SIG-M5 (cell line): ENCODE measurements at places on chromosomes 4 and X.

DNA sequence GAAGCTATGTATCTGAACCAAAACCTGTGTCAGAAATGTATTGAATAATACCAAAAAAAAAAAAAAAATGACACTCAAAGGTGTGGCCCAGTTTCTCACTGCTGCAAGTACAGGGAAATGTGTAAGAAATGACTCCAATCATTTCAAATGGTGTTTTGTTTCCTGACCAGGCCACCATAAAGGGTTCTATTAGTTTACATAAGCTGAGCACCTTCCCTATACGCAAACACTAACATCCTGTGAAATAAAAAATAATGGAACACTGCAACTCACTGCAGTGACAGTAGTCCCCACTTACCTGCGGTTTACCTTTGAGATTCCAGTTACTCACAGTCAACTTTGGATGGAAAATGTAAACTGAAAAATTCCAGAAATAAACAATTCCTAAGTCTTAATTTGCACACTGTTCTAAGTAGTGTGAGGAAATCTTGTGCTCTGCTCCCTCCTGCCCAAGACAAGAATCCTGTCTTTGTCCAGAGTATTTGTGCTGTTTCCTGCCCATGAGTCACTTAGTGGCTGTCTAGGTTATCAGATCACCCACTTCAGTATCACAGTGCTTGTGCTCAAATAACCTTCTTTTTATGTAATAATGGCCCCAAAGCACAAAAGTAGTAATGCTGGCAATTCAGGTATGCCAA is 265.3 kb downstream of the RCHY1 start:
- no peak for DNase-seq

DNA sequence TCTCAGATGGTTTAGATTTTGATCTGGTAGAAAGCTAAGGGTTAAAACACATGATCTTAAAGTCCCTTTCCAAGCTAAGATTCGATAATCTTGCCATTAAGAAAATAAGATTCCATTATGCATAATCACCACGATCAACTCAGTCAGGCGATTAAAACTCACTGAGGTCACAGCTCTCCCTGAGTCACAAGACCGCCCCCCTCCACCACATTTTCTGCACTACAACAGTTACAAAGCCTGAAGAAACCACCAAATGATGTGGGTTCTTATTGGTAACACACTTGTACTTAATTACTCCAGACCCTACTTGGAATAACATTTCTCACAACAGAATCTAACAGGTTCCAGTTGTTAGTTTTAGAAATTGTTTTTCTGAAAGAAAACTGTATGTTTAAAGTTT is 62.8 kb downstream of the SH3KBP1 start:
- no peak for DNase-seq

GRCh38 chr4:183686461-183686860 is 27.4 kb downstream of the TRAPPC11 start:
- DNase-seq = no peak

DNA sequence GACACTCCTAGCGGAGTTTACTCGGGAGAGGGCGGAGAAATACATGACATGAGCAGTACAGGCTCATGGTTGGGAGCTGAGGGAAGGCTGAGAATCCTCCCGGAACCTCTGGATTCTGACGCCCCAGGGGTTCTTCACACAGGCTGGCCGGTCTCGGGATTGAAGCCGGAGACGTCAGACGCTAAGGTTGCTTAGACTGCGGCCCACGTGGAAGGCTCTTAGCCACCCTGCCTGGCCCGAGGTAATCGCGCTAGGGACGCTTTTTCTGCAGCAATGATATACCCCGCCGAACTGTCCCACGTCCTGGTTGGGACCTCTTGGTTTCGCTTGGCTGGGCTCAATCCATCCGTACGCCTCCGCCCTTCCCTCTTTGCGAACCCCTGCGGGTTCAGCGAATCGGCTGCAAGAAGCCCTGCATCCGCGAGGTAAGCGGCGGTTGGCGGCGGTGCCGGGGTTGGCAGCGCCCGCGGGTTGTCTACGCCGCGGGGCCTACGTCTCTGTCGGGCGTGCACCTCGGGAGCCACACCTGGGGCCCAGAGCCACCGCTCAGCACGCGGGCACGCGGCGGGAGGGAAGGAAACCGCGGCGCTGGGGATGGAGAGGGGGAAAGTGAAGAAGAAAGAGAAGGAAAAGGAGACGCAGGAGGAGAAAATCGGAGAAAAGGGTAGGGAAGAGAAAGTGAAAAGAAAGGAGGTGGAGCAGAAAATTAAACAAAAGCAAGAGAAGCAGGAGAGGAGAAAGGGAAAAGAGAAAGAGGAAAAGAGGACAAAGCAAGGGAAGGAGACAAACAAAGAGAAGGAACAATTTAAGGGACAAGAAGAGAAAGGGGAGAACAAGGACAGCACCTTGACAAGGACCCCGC is at the start of gene ARL9:
ARL9 (plus strand) TSS at position 523 of the 862 bp plus-strand sequence; CDS start at position 595, 72 bp downstream.
- DNase-seq = no peak

GRCh38 chrX:84188320-84188834 is 378 bp upstream of the RPS6KA6 start:
- DNase-seq = no peak

DNA sequence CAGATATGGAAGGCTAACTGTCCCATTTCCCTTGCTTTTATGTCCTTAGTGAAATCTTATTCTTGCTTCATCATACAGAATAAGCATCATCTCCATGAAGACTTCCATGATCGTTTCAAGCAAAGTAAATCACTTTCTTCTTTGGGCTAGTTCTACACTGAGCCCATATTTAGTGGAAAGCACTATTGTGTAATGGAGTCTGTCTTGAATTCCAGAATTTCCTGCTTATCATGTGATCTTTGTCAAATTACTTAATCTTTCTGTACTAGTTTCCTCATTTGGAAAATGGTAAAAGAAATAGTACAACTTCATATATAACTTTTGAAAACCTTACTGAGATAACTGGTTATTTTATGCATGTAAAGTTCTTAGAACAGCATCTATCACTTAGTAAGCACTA is 7.6 kb downstream of the ANAPC10 start:
- no peak for DNase-seq

GRCh38 chr4:65999518-65999871 is 329.2 kb upstream of the EPHA5 start:
- no peak for DNase-seq
